Ureter (tissue), 1 donor: ENCODE measurements at places on chromosomes 11 and 22.

DNA sequence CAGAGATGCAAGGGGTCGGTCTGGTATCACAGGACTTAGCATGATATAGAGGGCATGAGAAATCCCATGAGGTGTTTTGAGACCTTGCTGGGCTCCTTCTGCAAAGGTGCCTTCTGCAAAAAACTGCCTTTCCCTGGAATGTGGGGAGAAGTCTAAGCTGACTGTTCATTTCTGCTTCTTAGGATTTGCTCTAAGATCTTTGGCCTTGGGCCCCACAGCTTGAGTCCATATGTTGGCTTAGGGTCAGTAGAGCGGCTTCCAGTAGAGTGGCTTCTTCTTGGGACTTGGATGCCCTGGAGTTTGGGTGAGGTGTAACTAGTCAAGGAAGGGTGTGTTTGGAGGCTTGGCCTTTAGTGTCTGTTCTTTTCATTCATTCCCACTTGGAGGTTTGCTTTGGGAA lies 37.0 kb downstream of the AMPD3 start:
- DNase-seq: no peak

DNA sequence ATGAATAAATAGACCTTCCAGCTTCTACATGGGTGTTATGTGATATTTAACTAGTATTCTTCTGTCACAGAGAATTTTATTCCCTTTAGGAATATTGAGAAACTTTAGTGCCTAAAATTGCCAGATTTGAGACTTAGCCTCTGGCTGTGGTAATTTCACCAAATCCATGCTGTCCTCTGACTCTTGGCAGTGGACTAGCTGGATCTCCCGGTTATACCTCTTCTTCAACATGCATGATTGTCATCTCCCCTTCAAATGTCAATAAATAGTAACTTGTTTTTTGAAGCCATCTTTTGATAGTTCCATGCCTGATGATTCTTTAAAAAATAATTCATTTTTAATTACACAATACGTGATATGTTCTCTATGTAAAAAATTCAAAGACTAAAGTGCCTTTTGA lies 8.4 kb downstream of the AQP11 start:
- DNase-seq: no peak

DNA sequence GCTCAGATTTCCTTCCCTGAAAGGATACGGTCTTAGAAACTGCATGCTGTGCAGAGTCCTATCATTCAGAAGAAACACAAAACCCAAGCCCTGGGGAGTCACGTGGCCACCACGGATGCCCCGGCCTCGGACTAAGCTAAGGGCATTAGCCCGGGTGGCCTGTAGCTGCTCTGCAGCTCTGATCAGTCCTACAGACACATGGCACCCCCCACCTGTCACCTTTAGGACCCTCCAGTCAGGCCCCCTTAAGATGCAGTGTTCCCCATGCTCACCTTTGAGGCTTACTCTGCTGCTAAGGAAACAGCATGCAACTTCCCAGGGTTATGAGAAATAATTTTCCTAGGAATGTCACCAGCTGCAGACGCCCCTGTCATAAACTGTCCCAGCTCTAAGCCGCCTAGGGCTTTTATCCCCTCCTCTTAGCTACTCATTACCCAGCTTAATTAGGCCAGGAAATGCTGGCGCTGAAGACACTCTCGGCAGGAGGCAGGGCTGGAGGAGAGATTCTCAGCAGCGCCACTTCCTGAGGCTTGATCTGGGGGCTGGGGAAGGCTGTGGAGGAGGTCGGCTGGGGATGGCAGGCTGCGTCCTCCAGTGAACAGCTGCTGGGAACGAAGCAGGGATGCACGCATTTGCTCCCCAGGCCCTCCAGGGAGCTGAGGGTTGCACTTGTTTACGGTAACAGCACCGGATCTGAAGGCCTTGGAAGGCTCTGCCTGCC lies 47.2 kb upstream of the ADA2 start:
- DNase-seq: no peak

DNA sequence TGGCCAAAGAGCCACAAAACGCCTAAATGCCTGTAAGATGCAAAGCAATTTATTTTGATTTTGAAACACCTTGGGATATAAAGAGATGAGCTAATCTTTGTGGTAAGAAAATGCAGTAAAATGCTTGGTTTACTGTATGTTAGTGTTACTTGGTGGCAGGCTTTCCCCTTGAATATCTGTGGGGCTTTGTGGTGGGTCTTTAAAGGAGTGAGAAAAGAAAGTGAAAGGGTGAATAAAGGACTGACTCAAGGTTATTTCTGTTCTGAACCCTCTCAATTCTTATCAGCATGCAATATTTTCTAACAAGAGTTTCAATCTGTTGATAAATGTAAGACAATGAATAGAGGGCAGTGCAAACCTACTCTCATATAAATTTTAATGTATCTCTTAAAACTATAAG lies 1555.9 kb upstream of the RAG2 start:
- DNase-seq: no peak

DNA sequence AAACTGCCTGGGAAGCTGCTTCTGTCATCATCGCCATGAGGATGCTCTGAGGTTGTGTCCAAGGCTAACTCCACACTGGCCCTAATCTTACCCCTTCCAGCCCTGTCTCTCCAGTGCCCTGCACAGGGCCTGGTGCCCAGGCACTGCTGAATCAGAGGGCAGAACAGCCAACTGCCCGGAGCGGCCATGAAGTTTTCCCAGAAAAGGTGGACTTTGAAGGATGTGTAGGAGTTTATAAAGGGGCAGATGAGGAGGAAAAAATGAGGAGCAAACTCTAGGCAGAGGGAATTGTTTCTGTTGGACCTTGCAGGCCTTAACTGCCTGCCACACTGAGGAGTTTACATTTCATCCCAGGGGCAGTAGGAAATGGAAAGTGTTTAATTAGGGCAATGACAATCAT lies 39.4 kb upstream of the TCF20 start:
- no peak for DNase-seq
